Activated T-helper 2 cell treated with anti-CD3 and anti-CD28 coated beads, Interferon-gamma antibody, Interleukin-2, Interleukin-4, amounts not matched to agents 10 μg/mL and 5 μg/mL and 100 μg/mL, durations not matched to agents 14 hours and 24 hours and 36 hours (primary cell): ENCODE measurements at places on chromosomes 16 and 17.

DNA sequence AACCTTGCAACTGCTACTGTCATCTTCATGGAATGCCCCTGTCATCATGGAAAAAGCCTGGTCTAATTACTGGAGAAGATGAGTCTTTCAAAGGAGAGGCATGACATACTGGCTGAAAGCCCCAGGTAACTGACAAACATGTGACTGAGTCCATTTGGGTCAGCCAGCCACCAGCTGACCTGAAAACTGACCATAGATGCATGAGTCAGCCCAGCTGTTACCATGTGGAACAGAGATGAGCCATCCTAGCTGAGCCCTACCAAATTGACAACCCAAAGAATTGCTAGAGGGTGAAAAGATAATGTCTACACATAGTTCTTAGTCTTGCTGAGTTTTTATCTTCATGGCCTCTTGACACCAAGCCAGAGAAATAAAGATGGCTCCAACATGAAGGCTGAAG, 311.8 kb downstream of the UTP18 start:
- H3K36me3 ChIP-seq: no peaks in the 10 kb centered on the region
- no peaks in the 10 kb centered on the region for H3K27me3 ChIP-seq
- H3K4me1 ChIP-seq: no peaks in the 10 kb centered on the region
- H3K4me3 ChIP-seq: no peak overlapping the region
- no peak for DNase-seq

GRCh38 chr17:60168654-60169053, 18.9 kb downstream of the CA4 start:
- no peak overlapping the region for H3K4me3 ChIP-seq
- H3K27ac ChIP-seq: no peak overlapping the region
- H3K27me3 ChIP-seq: no peaks in the 10 kb centered on the region

- H3K27me3 ChIP-seq: peaks cover 13% of the 10 kb centered on the region
- no peaks in the 10 kb centered on the region for H3K4me1 ChIP-seq
These were observed 66.8 kb downstream of the DNAH3 start for GRCh38 chr16:21083729-21084268.

DNA sequence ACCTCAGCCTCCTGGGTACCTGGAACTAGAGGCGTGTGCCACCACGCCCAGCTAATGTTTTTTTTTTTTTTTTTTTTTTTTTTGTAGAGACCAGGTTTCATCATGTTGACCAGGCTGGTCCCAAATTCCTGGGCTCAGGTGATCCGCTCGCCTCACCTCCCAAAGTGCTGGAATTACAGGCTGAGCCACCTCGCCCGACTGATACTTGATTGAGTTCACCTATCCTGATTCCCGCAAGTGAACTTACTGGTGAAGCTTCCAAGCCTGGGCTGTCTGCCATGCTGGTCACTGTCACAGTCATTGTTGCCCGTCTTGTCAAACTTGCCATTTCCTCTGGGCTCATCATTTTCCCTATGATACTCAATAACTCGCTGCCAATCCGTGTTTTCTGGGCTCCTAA, 71.1 kb upstream of the MTMR4 start:
- H3K27ac ChIP-seq: no peak overlapping the region
- no peak for DNase-seq
- H3K27me3 ChIP-seq: peaks cover 6% of the 10 kb centered on the region
- no peak overlapping the region for H3K4me3 ChIP-seq
- H3K36me3 ChIP-seq: no peaks in the 10 kb centered on the region
- H3K4me1 ChIP-seq: peaks cover 5% of the 10 kb centered on the region

DNA sequence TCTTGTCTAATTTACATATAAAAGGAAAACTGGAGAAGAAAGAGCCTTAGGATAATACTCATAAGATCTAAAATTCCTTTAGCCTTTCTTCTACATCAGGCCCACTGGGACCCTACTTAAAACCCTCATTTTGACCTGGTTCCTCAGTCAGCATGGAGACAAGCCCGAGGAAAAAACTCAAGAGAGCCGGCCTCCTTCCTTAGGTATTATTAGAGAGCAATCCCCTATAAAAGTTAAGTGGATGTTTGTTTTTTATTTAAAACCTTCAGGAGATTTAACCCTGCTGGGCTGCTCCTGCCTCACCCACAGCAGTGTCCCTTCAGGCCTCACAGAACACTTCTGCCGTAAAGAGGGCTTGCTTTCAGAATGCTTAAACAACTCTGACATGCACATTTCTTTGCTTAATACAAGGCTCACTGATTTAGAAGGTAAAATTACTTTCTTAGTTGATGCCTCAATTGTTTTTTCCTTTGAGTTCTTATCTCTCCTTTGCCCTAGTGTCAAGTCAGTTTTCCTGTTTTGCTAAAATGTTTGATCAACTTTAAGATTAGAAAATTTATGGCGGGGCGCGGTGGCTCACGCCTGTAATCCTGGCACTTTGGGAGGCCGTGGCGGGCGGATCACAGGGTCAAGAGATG, 145.6 kb upstream of the TBX2 start:
- no peak for DNase-seq
- no peaks in the 10 kb centered on the region for H3K27me3 ChIP-seq

GRCh38 chr17:43665084-43665936, 3.6 kb upstream of the MEOX1 start:
- peaks cover 51% of the 10 kb centered on the region for H3K4me1 ChIP-seq
- no peaks in the 10 kb centered on the region for H3K36me3 ChIP-seq
- no peak for DNase-seq
- H3K27me3 ChIP-seq: no peaks in the 10 kb centered on the region
- H3K4me3 ChIP-seq: no peak overlapping the region

- H3K4me3 ChIP-seq: no peak overlapping the region
- H3K27ac ChIP-seq: no peak overlapping the region
- DNase-seq: no peak
- peaks cover 80% of the 10 kb centered on the region for H3K27me3 ChIP-seq
- peaks cover 14% of the 10 kb centered on the region for H3K4me1 ChIP-seq
- H3K36me3 ChIP-seq: peaks cover 9% of the 10 kb centered on the region
These were observed 7.5 kb upstream of the OR1F1 start for GRCh38 chr16:3180445-3180878.

GRCh38 chr17:74919440-74920305, 3.4 kb downstream of the USH1G start:
- DNase-seq: no peak
- no peaks in the 10 kb centered on the region for H3K4me1 ChIP-seq
- no peak overlapping the region for H3K27ac ChIP-seq

DNA sequence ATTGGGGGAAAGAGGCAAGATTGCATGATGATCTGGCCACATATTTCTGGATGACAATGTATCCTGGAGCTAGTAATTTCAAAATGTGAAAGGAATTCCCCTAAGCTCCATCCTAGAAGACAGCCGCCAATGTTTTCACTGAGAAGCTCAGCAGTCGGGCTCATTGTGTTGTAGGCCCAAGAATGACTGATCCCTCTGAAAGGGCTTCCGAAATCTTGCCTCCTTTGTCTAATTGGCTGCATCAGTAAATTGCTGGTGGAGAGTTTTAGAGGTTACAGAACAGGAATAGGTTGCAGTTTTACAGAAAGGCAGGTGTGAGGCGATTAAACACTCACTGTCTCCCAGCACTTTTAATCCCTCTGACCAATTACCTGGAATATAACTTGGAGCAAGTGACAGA, 464.1 kb upstream of the SALL1 start:
- no peaks in the 10 kb centered on the region for H3K36me3 ChIP-seq
- H3K27me3 ChIP-seq: no peaks in the 10 kb centered on the region
- H3K27ac ChIP-seq: no peak overlapping the region

GRCh38 chr16:58614212-58614611, 15.4 kb downstream of the CNOT1 start:
- DNase-seq: no peak
- no peaks in the 10 kb centered on the region for H3K27me3 ChIP-seq
- H3K36me3 ChIP-seq: peaks cover 47% of the 10 kb centered on the region
- H3K27ac ChIP-seq: no peak overlapping the region
- H3K4me1 ChIP-seq: peaks cover 12% of the 10 kb centered on the region
- no peak overlapping the region for H3K4me3 ChIP-seq

DNA sequence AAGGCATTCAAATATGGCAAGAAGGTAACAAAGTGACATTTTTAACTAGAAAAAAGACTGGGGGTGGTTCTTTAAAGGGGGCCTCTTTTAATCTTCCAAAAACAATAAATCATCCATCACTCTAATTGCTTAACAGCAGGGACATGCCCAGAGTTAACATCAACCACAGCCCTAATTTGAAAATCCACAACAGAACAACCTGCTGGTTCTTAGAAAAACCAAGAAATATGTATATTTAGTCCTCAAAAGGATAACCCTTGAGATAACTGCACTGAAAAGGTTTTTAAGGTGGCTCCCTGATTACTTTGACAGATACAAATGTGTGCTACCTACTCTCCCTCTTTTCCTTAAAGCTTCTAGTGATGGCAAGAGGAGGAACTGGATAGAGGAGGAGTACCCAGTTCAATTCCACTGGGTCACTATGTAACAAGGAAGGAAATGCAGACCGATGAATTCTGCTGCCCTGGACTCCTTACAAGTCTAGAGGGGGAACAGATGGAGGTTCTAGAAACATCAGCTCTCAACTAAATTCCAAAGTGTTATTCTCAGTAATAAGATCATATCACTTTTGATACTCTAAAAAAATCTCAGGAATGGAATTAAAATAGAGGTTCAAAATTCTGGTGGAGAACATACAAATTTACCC, 54.3 kb downstream of the N4BP1 start:
- H3K27me3 ChIP-seq: no peaks in the 10 kb centered on the region
- peaks cover 65% of the 10 kb centered on the region for H3K36me3 ChIP-seq
- peak overlapping the region; percentile 83 for H3K27ac ChIP-seq

DNA sequence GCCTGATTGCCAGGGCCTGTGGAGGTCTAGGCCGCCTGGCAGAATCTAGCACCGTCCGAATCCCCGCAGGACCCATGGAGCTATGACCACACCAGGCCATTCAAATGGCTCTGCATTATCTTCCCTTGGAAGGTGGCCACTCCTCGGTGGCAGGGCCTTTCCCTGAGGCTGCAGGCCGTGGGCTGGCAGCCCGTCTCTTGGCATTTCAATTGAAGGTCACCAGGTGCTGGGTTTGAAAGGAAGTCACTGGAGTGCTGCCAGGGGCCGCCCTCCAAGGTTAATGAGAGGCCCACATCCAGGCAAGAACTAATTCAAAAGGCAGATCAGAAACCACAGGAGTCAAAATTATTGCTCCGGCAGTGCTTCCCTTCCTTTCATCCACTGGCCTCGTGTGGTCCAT, 27.7 kb upstream of the CACNG5 start:
- no peaks in the 10 kb centered on the region for H3K27me3 ChIP-seq
- H3K4me1 ChIP-seq: peaks cover 10% of the 10 kb centered on the region
- no peak for DNase-seq
- peaks cover 55% of the 10 kb centered on the region for H3K36me3 ChIP-seq
- no peak overlapping the region for H3K27ac ChIP-seq

- H3K36me3 ChIP-seq: peaks cover 95% of the 10 kb centered on the region
- peak overlapping the region; percentile 98 for H3K27ac ChIP-seq
- H3K4me3 ChIP-seq: peak overlapping the region; percentile 100
- H3K4me1 ChIP-seq: peaks cover 60% of the 10 kb centered on the region
These were observed 4.8 kb downstream of the IL4R start for GRCh38 chr16:27318392-27319256.

DNA sequence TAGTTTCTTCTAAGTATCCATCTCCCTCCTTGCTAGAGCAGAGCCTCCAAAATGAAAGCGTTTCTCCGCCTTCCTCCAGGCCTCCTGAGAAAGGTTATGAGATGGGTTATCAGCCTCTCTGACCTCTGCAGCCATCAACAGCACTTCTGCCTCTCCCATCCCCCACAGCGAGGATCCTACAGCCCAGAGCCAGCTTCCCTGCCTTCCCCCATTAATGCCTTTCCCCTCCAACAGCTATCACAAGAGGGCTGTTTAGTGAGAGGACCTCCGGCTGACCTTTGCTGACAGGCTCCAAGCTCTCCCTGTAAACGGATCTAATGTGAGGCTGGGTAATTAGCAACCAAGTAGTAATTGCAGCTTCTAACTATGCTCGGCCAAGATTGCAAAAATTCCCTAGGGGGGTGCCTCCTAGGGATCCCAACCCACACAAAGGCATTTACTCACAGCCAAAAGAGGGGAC, 55.8 kb downstream of the ZFHX3 start:
- H3K27ac ChIP-seq: no peak overlapping the region
- H3K36me3 ChIP-seq: no peaks in the 10 kb centered on the region
- H3K4me3 ChIP-seq: no peak overlapping the region
- no peaks in the 10 kb centered on the region for H3K4me1 ChIP-seq
- no peaks in the 10 kb centered on the region for H3K27me3 ChIP-seq

GRCh38 chr16:81888520-81889394, 109.7 kb downstream of the PLCG2 start:
- DNase-seq: no peak
- H3K4me1 ChIP-seq: peaks cover 1% of the 10 kb centered on the region
- H3K4me3 ChIP-seq: no peak overlapping the region
- no peak overlapping the region for H3K27ac ChIP-seq
- no peaks in the 10 kb centered on the region for H3K36me3 ChIP-seq

DNA sequence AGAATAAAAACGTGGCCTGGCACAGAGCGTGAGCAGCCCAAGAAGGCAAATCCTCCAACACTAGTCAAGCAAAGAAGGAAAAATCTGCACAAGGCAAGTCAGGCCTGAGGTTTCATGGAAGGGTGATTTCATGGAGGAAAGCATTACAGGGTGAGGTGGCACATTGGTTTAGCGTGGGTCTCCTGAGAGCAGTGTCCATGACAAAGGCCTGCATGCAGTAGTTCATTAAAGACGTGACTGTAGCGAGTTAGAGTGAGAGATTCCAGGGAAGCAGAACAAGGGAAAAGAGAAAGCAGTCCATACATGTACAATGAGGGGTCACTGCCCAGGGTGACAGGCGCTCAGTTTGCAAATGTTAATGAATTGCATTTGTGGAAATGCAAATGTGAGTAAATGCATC, 285.0 kb upstream of the ERCC4 start:
- H3K27me3 ChIP-seq: no peaks in the 10 kb centered on the region
- no peak for DNase-seq
- H3K4me1 ChIP-seq: no peaks in the 10 kb centered on the region
- H3K4me3 ChIP-seq: no peak overlapping the region

GRCh38 chr16:46947900-46948547, 25.4 kb downstream of the DNAJA2 start:
- peaks cover 9% of the 10 kb centered on the region for H3K4me1 ChIP-seq
- no peaks in the 10 kb centered on the region for H3K36me3 ChIP-seq
- no peak overlapping the region for H3K4me3 ChIP-seq
- no peak overlapping the region for H3K27ac ChIP-seq
- DNase-seq: no peak
- no peaks in the 10 kb centered on the region for H3K27me3 ChIP-seq

DNA sequence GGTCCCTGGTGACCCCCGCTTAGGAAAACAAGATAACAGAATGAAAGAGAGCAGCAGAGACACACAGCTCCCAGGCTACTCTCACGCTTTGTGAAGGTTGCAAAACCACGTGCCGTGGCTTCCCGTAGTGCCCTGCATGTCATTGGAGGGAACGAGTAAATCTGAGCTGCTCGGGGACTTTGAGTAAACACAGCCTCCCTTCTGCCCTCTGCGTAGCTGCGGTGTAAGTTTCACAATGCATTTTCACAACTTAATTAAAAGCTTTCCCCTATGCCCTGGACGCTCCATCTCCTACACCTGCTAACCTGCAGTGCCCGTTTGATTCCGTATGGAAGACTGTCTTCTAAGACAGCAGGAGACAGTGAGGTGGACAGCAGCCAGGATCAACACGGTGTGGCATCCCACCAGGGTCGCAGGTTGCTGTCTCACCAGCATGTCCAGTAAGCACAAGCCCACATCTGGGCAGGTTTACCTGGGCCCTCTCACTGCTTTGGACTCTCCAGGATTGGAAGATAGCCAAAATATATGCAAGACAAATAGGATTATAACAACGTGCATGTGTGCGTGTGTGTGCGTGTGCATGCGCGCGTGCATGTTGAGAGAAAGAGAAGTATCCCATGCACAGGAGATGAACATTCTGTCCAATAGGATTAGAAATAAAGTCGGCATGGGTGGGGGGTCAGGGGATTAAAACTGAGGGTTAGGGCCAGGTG, 116.4 kb upstream of the RCVRN start:
- H3K4me1 ChIP-seq: no peaks in the 10 kb centered on the region
- no peak for DNase-seq
- no peak overlapping the region for H3K4me3 ChIP-seq
- no peaks in the 10 kb centered on the region for H3K27me3 ChIP-seq
